Eye (tissue), 1 donor: ENCODE measurements at places on chromosomes 3 and 15.

- DNase-seq, result no peak
These were observed 2.0 kb downstream of the NGLY1 start for GRCh38 chr3:25781145-25781757.

GRCh38 chr3:168216851-168217250 lies 121.1 kb upstream of the GOLIM4 start:
- no peak for DNase-seq

DNA sequence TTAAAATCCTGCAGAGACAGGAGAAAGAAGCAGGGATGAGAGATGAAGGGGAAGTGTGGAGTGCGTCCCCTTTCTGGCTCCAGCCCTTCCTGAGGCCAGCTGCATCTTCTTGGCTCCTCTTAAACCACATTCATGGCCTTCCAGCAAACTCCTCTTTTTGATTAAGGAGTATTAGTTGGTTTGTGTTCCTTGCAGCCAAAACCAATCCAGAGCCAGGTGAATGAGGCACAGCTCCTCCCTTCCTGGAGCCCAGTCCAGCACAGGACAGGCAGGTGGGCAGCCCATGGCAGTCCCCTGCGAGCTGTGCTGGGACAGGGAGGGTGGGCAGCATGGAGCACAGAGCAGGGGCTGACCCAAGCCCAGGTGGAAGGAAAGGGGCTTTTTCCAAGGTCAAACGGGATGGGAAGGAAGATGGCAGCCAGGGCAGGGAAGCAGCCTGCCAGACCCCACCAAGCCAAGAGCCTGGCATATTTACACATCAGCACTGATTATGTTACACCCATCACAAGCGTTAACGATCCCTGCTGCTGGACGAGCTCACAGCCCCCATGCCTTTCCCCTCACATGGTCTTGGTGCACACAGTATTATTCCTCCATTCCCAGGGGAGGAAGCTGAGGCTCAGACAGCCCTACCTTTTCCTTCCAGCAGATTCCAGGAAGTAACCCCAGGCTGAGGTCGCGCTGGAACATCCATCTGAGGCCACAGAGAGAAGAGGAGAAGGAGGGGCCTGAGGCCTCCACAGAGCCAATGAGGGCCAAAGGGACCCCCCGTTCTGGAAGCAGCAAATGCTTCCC lies 175.6 kb downstream of the SMAD6 start:
- peak; percentile 18 for DNase-seq

GRCh38 chr15:27250223-27250622 lies 279.2 kb downstream of the GABRG3 start:
- DNase-seq, result no peak

DNA sequence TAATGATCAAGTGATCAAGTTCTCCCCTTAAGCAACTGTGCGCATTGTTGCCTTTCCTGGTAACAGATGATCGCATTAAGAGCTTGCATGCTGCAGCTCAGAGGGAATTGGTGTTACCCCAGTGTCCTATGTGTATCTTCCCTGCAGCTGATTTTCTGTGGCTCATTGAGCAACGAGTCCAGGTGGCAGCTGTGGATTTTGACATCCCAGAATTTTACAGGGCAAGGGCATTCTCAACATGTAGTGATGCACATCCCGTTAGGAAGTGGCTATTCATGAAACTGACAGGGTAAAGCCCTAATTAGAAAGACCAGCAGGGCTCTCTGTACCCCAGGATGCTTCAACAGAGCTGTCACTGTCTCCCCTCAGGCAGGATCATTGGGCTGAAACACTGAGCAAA lies 232.8 kb downstream of the AGBL1 start:
- DNase-seq, result peak; percentile 47

DNA sequence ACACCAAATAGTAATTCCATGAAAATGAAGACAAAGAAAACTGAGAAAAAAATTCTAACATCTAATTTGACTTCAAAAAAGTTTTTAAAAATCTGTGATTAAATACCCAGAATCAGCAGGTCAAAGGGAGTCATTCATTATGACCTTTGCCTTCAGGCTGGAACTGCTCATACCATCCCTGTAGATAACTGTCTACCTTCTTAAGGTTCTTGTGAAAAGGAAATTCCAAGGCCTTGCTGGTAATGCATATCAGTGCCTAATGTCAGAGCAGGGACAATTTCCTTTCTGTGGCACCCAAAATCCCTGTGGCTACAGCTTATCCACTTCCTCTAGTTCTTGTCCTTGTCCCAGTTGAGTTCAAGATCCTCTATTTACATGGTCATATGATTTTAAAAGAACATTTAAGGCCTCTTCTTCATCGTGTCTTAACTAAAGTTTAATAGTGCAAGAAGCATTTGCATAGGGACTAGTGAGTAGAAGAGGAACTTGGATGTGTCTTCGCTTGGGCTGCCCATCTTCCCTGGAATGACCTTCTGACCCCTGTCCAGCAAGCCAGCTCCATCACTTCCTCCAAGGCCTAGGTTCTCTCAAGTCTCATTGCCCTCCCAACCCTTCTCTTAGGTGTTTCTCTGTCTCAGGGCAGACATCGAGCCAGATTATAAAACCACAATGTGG lies 8.7 kb upstream of the PLCL2 start:
- DNase-seq, result no peak

- DNase-seq, result peak; percentile 55
These were observed 11.6 kb upstream of the SLC6A20 start for GRCh38 chr3:45807681-45808540.

DNA sequence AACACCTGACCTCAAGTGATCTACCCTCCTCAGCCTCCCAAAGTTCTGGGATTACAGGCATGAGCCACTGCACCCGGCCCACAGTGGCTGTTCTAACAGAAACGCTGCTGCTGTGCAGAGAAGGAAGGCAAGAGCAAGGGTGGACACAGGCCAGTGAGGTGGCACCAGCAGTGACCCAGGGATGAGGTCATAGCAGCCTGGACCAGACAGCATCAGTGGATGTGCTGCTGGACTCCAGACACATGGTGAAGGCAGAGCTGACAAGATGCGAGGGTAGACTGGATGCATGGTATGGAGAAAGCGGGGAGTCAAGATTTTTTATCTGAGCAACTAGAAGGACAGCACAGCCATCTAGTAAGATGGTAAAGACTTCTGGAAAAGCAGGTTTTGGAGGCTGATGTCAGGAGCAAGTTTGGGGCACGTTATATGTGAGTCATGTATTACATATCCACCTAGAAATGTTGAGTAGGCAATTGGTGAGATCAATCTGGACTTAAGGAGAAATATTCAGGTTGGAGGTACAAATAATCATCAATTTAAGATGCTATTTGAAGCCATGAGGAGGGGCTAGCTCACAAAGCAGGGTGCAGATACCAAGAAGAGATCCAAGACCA lies 22.1 kb upstream of the TJP1 start:
- DNase-seq, result no peak
